ENCODE measurements at places on chromosomes 2 and 18.

GRCh38 chr18:79355433-79356335 lies 40.0 kb upstream of the NFATC1 start:
- no peak for DNase-seq

DNA sequence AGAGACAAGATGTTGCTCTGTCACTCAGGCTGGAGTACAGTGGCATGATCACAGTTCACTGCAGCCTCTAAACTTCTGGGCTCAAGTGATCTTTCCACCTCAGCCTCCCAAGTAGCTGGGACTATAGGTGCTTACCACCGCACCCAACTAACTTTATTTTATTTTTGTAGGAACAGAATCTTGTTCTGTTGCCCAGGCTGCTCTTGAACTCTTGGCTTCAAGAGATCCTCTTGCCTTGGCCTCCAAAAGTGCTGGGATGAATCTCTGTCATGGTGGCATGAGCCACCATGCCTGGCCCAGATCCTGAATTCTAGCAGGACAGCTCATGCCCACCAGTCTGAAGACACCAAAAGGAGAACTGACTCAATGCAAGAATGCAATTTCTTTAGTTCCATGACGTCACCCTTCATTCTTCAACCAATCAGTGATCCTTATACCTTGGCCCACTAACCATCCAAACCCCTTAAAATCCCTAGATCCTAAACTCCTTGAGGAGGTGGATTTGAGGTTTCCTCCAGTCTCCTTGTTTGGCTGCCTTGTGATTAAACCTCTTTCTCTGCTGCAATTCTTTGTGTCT lies 25.6 kb upstream of the CXXC1 start:
- DNase-seq = no peak

DNA sequence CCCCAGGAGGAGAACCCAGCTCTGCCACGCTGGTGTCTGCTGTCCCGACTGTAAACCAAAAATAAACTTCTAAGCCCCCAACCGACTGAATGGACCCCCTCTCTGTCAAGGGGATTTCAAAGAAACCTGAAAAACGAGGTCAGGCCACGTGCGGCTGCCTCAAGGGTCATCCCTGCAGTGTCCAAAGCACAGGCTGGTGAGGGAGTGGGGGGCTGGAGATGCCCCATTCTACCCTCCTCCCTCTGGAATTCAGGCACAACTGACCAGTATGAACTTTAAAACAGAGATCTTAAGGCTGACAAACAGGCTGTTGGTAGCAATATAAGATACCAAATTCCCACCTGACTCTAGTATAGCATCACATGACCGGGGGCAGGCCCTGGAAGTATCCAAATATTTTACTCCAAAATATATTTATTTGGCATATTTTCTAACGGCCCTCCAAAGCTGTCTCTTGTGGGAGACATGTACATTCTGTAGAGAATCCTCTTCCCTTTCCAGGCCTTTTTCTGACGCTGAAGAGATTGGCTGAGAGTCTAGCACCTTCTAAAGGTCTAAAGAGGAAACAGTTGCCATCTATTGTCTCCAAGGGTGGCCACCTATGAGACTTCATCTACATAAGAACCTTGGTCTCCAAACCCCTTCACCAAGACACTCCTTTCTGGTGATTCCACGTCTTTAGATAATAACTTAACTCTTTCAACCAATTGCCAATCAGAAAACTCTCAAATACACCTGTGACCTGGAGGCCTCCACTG lies 40.4 kb upstream of the CTDP1 start:
- no peak for DNase-seq

- DNase-seq = no peak
Observed at GRCh38 chr2:36059691-36060090, 295.9 kb upstream of the CRIM1 start.

GRCh38 chr2:174436351-174436750 lies 40.8 kb downstream of the SCRN3 start:
- DNase-seq = no peak

DNA sequence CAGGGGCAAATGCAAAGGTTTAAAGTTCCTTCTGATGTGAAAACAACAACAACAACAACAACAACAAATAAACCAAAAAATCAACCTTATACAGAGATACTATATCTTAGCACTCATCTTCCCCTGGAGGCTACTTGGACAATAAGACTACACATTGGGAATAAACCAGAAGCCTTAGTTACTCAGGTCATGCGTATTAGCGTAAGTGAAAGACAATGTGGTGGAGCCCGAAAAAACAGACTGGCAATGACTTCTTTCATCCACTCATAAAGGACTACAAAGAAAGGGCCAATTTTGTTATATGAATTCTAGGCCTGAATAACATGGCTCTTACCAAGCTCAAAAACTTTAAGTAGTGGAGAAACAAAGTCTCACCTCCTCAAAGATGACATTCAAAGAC lies 19.4 kb upstream of the PPP4R3B start:
- no peak for DNase-seq

- DNase-seq = no peak
Observed at GRCh38 chr2:154408786-154409185, 289.7 kb upstream of the KCNJ3 start.

- DNase-seq = no peak
Observed at GRCh38 chr18:44392933-44393332, 287.8 kb upstream of the SETBP1 start.

GRCh38 chr2:48601349-48601748 lies 16.3 kb upstream of the GTF2A1L start:
- peak; percentile 22 for DNase-seq

DNA sequence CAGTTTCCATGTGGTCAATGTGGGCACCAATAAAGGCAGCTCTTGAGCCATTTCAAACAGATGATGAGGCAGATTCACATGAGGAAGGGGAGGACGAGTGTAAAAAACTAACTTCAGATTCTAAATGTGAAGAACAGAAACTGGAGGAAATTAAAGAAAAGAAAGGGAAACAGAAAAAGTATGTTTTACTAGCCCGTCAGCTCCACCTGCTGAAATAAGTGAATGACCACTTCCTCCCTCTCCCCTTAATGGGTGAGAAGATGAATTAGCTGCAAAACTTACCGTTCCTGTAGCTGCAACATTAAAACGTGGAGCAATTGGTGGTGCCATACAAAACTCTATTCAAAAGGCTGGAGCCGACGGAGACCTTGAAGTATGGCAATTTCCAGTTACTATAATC lies 203.5 kb downstream of the UXS1 start:
- DNase-seq = no peak
